ENCODE measurements at places on chromosomes 16 and 17.

- no peak for DNase-seq
These were observed 76.7 kb downstream of the RNF213 start for GRCh38 chr17:80337195-80337895.

GRCh38 chr17:40340880-40341807, 23.4 kb downstream of the GJD3 start:
- peak; percentile 86 for DNase-seq

DNA sequence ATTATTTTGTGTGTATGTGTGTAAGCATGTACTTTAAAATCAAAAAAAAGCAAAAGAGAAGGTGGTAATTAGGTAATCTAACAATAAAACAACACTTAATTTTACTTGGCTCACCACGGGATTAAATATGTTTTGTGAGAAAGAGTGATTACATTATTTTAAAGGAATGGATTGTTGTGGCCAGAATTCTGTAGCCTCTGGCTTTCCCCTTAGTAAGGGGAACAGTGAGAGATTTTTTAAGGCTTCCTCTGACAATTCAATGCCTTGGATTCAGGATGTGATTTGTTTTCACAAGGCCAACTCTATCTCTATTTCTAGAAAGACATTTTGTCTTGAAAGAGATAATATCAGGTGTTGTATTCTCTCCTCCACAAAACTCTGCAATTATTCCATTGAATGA, 560.3 kb upstream of the CDH8 start:
- DNase-seq, result no peak

DNA sequence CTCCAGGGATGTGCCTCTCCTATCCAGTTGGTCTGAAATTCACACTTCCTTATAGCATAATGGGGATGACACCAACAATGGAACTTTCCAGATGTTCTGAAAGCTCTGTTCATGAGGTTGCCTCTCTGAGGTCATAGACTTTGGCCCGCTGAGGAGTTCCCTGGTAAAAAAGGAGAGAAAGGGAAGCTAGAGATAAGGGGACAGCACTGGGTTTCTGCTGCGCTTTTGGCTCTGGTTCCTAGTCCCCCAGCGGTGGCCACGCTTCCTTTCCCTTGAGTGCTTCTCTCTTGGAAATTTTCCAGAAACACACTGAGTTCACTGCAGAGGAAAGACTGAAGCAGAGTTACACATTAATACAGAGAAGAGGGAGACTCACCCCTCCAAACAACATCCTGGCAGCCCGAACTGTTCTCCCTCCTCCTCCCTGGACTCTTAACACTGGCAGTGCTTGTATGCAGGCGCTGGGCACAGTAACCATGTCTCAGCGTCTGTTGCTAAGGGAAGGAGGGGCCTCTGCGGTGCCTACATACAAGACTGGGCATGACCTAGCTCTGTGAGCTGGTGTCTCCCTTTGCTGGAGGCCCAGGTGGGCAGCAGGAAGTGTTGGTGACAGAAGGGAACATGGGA, at the start of gene DNAH3:
DNAH3 (minus strand) TSS at position 472 of the 627 bp plus-strand sequence. CDS start 527 bp downstream, outside the sequence.
- DNase-seq, result no peak

DNA sequence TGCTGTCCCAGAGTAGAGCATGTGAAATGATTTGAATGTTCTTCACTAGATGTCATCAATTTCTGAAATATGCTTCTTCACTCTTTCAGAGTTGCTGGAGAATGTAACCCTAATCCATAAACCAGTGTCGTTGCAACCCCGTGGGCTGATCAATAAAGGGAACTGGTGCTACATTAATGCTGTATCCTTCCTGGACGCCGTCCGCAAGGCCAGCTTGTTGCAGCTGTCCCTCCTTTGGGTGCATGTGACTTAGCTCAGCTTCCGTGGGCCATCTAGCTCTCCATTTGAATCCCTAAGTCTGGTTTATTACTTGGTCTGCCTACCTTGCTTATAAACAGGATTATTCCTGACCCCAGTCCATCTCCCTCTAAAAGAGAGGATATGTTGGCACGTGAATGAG, 58.8 kb downstream of the USP10 start:
- DNase-seq, result no peak

- DNase-seq, result no peak
These were observed 21.4 kb downstream of the HIC1 start for GRCh38 chr17:2076087-2076984.

DNA sequence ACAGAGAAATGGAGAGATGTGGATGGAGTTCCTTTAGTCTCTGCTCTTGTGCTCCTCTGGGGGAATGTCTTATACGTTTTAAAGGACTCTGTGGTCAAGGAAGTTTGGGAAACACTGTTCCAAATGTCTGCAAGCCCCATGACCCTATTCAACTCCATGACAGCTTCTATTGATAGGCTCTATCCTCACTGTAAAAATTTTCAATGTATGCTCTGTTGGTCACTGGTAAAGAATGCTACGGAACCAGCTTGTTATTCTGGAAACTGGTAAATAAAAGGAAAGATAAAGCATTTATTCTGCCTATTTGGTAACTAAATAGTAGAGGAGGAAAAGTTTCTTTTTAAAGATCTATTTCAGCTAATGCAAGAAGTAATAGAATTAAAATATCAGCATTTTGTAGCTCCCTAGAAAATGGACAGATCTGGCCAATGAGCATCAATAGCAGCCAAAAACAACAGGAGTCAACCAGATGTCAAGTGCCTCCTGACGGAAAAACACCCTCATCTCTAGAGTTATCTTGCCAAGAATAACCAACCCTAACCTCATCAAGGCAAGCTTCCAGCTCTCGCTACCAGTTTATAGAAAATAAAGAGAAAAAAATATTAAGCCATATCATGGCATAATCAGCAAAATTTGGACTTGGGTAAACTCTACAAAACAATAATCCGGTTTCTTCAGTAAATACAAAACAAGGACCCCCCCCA, 16.1 kb downstream of the GDE1 start:
- DNase-seq, result no peak

DNA sequence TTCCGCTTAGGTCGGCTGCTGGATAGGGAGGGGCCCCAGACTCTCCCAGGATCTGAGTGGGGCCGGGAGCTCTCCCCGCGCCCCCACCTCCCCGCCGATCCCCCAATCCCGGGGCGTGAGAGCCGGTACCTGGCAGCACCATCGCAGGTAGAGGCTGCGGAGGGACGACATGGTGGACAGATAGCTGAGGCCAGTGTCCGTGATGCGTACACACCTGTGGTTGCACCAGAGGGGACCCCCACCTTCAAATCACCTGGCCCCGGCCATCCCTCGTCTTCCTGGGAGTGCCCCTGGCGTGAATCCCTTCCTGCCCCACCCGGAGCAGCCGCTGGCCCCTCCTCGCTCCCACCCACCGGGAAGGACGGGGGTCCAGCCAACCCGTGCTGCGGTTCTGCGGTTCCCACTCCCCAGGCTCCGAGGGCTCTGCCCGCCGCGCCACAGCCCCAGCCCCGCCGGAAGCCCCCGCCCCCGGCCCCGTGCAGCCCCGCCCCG, 4.7 kb upstream of the WDR24 start:
- no peak for DNase-seq

DNA sequence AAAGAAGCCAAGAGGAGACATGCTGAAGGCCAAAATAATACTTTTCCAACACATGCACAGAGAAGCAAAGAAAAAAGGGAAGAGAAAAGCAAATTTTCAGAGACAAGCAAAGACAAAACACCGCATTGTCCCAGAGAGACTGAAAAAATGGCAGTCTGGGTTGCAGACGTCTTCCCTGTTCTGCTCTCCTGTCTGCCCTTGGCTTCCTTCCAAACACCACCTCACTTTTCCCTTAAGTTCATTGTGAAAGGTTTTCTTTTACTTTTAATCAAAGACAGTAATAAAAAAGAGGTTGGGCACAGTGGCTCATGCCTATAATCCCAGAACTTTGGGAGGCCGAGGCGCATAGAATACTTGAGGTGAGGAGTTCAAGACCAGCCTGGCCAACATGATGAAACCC, 21.2 kb upstream of the VAT1L start:
- DNase-seq, result no peak

GRCh38 chr17:49741009-49741691, 22.8 kb downstream of the FAM117A start:
- DNase-seq, result no peak

DNA sequence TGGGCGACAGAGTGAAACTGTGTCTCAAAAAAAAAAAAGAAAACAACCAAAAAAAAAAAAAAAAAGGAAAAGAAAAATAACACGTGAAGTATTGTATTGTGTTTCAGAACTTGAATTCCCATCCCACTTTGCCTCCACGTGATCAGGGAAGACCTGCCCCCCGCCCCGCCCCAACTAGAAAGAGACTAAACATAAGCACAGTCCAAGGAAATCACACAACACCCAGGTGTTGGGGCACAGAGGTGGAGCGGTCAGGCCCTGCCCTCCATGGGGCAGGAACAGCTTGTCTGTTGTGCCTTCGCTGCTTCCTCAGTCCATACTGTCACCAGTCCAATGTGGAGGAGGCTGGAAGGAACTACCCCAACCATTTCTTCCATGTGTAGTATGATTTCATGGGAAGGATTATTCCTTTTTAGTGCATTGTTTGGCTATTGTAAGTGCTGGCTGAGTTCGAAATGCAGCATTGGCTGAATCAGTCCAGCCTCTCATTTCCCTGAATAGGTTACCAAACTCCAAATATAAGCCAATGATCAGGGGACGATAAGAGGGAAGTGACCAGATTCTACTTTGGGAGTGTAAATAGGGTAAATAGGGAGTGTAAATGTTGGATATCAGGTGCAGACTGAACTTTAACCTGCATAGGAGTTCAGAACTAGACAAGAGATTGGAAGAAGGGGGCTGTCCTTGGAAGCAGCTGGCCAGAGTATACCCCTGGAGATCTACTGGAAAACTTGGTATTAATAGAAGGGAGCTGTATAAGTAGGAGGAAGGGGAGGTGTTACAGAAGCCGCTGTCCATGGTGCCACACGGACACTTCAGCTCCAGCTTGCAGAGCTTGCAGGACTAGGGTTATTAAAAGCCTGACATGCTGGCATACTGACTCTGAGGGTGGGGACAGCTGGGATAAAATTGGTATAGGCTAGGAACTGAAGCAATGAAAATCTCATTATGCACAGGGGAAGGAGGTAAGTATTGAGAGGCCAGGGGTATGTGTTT, 50.7 kb downstream of the TANGO6 start:
- peak; percentile 40 for DNase-seq
